Endothelial cell of umbilical vein (primary cell): ENCODE measurements at places on chromosomes 12 and 14. TPM values are rescaled to one million over a fixed set of nuclear protein-coding genes. Genes with fewer than 3 reads are reported as not detected.
A peak's percentile ranks its signal among the peaks of the same experiment; 100 is the strongest.

- DNase-seq: no peak
- H3K27ac ChIP-seq: no peak overlapping the region
- H3K4me1 ChIP-seq: no peaks in the 10 kb centered on the region
- H3K4me3 ChIP-seq: no peak overlapping the region
These were observed 16.0 kb downstream of the MEG3 start for GRCh38 chr14:100841761-100842403.

GRCh38 chr14:79997509-79998208 is 213.6 kb downstream of the DIO2 start:
- H3K27ac ChIP-seq: no peak overlapping the region
- no peaks in the 10 kb centered on the region for H3K27me3 ChIP-seq
- no peaks in the 10 kb centered on the region for H3K36me3 ChIP-seq
- no peaks in the 10 kb centered on the region for H3K4me1 ChIP-seq
- no peak for DNase-seq

The MAP1LC3B2 gene
- 4.1 TPM in 1 of 2 replicates, not detected in the other for total RNA-seq

- DNase-seq: peak; percentile 59
- H3K27me3 ChIP-seq: peaks cover 2% of the 10 kb centered on the region
- H3K4me3 ChIP-seq: no peak overlapping the region
- H3K36me3 ChIP-seq: no peaks in the 10 kb centered on the region
These were observed 17.4 kb upstream of the B4GALNT3 start for GRCh38 chr12:442235-442884.

- H3K4me3 ChIP-seq: no peak overlapping the region
- H3K36me3 ChIP-seq: no peaks in the 10 kb centered on the region
- no peaks in the 10 kb centered on the region for H3K4me1 ChIP-seq
- peaks cover 28% of the 10 kb centered on the region for H3K27me3 ChIP-seq
These were observed 44.5 kb upstream of the ESRRB start for GRCh38 chr14:76331328-76332011.

- H3K27ac ChIP-seq: no peak overlapping the region
- no peaks in the 10 kb centered on the region for H3K4me1 ChIP-seq
- DNase-seq: no peak
- H3K36me3 ChIP-seq: no peaks in the 10 kb centered on the region
- peaks cover 3% of the 10 kb centered on the region for H3K27me3 ChIP-seq
- no peak overlapping the region for H3K4me3 ChIP-seq
These were observed 358.7 kb upstream of the TMPO start for GRCh38 chr12:98156697-98157096.

- no peaks in the 10 kb centered on the region for H3K36me3 ChIP-seq
- H3K4me3 ChIP-seq: no peak overlapping the region
- DNase-seq: no peak
- H3K27ac ChIP-seq: no peak overlapping the region
- H3K4me1 ChIP-seq: no peaks in the 10 kb centered on the region
- H3K27me3 ChIP-seq: no peaks in the 10 kb centered on the region
These were observed 325.6 kb upstream of the TMEM132C start for GRCh38 chr12:127941332-127941731.

GRCh38 chr12:71566655-71567054 is 97.0 kb downstream of the ZFC3H1 start:
- H3K4me3 ChIP-seq: no peak overlapping the region
- peaks cover 2% of the 10 kb centered on the region for H3K27me3 ChIP-seq
- no peak overlapping the region for H3K27ac ChIP-seq
- no peaks in the 10 kb centered on the region for H3K36me3 ChIP-seq
- DNase-seq: no peak

- no peaks in the 10 kb centered on the region for H3K27me3 ChIP-seq
- no peak for DNase-seq
- no peaks in the 10 kb centered on the region for H3K36me3 ChIP-seq
These were observed 29.6 kb downstream of the BEGAIN start for GRCh38 chr14:100557658-100558057.

DNA sequence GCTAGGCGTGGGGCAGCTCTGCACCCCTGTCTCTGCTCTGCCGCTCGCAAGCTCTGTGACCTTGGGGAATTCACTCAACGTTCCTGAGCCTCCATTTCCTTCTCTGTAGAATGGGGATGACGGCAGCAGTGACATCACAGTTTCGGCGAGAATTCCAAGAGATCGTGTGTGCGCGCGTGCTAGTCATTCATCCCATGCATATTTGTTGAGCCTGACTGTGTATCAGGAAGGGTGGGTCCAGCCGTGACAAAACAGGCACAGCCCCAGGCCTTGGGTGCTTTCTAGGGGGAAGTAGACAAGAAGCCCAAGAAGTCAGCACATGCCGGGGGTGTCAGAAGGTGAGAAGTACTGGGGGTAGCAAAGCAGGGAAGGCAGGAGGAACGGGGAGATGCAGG is 145.6 kb upstream of the NCOR2 start:
- peaks cover 24% of the 10 kb centered on the region for H3K4me1 ChIP-seq
- no peaks in the 10 kb centered on the region for H3K27me3 ChIP-seq
- peak; percentile 56 for DNase-seq
- H3K36me3 ChIP-seq: no peaks in the 10 kb centered on the region
- no peak overlapping the region for H3K4me3 ChIP-seq

The CARMIL3 gene
- not detected in 2 replicates for total RNA-seq

The GARIN6 gene
- not detected in 2 replicates for total RNA-seq

GRCh38 chr12:67720351-67720856 is 71.9 kb downstream of the DYRK2 start:
- DNase-seq: no peak
- H3K27ac ChIP-seq: no peak overlapping the region
- no peaks in the 10 kb centered on the region for H3K27me3 ChIP-seq
- H3K4me1 ChIP-seq: no peaks in the 10 kb centered on the region

DNA sequence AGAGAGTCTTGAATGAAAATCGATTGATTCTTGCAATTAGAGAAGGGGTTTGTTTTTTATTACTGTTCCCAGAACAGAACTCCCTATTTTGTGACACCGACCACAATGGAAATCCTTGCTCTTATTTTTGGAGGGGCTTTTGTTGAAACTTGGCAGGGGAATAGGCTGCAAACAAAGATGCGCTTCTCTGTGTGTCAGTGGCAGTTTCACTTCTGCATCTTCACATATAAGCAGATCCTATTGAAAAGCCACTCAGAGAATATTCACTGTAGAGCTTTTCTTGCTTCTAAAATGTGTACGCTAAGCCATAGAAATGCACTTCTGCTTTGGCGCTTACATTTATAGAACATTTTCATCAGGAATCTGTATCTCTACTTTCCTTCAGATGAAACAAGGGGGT is 1822.4 kb upstream of the SEL1L start:
- H3K27me3 ChIP-seq: no peaks in the 10 kb centered on the region
- no peak for DNase-seq
- H3K27ac ChIP-seq: no peak overlapping the region
- no peaks in the 10 kb centered on the region for H3K4me1 ChIP-seq

The TDG gene
- 35.1 and 36.8 TPM in 2 replicates for total RNA-seq

DNA sequence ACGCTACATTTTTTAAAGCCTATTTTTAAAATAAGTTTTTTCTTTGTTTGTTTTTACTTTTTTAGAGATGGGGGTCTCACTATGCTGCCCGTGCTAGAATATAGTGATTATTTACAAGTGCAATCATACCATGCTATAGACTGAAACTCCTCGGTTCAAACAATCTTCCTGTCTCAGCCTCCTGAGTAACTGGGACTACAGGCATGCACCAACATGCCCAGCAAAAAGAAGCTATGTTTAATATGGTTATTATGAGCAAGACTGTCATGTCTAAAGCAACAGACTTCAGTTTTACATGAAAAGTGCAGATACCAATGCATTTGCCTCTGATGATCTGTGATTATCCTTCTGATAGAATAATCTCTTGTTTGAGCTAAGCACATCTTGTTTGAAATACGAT is 45.6 kb upstream of the SGPP1 start:
- H3K27ac ChIP-seq: no peak overlapping the region
- no peaks in the 10 kb centered on the region for H3K27me3 ChIP-seq
- H3K4me1 ChIP-seq: peaks cover 8% of the 10 kb centered on the region
- H3K36me3 ChIP-seq: no peaks in the 10 kb centered on the region

DNA sequence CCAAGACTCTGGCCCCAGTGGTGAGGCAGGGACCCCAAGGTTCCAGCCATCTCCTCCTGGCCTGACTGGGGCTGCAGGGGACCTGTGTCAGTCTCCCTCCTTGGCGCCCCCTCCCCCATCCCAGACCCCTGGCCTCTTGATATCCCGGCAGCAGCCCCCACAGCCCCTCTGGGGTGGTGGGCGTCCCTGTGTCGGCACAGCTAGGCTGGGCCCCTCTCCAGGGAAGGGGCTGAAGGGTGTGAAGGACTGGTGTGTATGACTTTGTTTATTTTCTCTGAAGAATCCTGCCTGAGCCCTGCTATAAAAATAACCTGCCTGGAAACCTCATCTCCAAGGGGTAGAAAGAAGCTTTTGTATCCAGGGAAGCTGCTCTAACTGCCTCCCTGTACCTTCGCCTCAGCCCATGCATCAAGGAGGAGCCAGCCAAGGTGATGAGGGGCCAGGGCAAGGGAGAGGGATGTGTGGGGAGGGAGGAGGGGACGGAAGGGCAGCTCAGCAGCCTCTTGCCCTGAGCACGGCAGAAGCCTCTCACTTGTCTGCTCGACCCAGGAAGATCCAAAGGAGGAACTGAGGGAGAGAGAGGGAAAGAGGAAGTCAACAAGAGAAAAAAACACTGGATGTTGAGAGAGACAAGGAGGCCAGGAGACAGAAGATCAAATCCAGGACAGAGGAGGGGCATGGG is 25.4 kb upstream of the COL2A1 start:
- no peak overlapping the region for H3K4me3 ChIP-seq
- DNase-seq: no peak
- H3K27me3 ChIP-seq: peaks cover 6% of the 10 kb centered on the region
- H3K27ac ChIP-seq: no peak overlapping the region
- no peaks in the 10 kb centered on the region for H3K36me3 ChIP-seq
- no peaks in the 10 kb centered on the region for H3K4me1 ChIP-seq

DNA sequence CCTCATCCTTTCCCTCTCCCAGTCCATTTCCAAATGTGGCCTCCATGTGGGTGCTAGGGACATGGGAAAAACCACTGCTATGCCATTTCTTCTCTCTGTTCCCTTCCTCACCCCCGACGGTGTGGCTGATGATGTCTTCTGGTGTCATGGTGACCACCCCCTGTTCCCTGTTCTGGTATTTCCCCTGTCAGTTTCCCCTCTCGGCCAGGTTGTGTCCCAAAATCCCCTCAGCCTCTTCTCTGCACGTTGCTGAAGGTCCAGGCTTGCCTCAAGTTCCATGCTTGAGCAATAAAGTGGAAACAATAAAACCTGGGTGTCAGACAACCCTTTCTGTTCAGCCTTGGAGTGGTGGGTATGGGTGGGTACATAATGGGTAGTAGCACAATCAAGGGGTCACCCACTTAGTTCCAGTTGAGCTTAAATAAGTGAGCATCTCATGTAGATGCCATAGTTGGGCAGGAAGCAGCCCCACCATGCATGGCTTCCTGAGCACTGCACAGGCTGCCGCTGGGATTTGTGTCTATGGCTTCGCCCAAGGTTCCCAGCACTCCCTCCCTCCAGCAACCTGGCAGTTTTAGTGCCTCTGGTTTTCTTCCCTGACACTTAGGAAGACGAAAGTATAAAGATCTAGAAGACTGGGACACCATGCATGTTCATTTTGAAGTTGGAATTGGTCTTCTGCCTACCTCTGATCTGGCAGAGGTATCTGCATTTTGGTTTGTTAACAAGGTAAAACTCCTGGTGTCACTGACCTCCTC is 8.7 kb upstream of the ITFG2 start:
- peaks cover 6% of the 10 kb centered on the region for H3K4me1 ChIP-seq
- H3K4me3 ChIP-seq: no peak overlapping the region
- DNase-seq: no peak

DNA sequence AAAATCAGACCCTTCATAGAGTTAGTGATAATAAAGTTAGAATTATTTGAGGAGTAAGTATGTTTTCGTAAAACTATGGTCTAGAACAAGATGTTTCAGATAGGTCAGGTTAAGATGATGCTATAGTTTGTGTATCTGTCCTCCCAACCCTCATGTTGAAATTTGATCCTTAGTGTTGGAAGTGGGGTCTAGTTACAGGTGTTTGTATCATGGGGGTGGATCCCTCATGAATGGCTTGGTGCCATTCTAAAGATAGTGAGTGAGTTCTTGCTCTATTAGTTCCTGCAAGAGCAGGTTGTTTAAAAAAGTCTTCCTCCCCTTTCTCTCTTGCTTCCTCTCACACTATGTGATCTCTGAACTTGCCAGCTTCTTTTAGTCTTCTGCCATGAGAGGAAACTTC is 707.3 kb upstream of the FOXG1 start:
- no peak overlapping the region for H3K27ac ChIP-seq
- H3K36me3 ChIP-seq: no peaks in the 10 kb centered on the region
- DNase-seq: no peak
- no peaks in the 10 kb centered on the region for H3K4me1 ChIP-seq
- no peaks in the 10 kb centered on the region for H3K27me3 ChIP-seq
- no peak overlapping the region for H3K4me3 ChIP-seq

GRCh38 chr12:3961591-3961990 is 88.4 kb upstream of the PARP11 start:
- H3K4me3 ChIP-seq: no peak overlapping the region
- no peak overlapping the region for H3K27ac ChIP-seq
- H3K36me3 ChIP-seq: no peaks in the 10 kb centered on the region
- no peaks in the 10 kb centered on the region for H3K27me3 ChIP-seq
- DNase-seq: no peak

DNA sequence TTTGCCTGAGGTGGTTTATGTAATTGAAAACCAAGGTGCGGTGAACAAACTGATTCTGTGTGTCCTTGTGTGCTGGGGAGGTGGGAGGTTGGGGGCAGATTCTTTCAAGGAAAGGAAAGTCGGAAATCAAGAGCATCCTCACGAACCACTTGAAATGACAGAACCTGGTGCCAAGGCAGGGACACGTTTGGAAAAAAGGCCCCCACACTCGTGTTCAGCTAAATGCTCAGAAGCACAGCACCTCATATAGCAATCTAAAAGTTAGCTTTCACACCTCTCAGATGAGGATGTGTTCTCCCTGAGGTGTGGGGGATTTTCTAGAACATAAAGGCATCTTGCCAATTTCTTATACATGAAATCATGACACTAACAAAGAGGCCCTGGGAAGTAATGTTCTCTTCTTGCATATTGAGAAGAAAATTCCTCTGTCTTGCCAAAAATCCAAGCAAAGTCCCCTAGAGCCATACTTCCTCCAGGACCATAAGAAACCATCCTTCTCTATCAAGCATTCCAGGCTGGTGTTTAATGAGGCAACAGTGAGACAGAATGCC is 119.6 kb downstream of the PLXNC1 start:
- H3K4me1 ChIP-seq: no peaks in the 10 kb centered on the region
- H3K4me3 ChIP-seq: no peak overlapping the region
- peaks cover 18% of the 10 kb centered on the region for H3K27me3 ChIP-seq
- H3K36me3 ChIP-seq: no peaks in the 10 kb centered on the region
- no peak for DNase-seq
- no peak overlapping the region for H3K27ac ChIP-seq
